ENCODE measurements at places on chromosomes 5 and 9.

DNA sequence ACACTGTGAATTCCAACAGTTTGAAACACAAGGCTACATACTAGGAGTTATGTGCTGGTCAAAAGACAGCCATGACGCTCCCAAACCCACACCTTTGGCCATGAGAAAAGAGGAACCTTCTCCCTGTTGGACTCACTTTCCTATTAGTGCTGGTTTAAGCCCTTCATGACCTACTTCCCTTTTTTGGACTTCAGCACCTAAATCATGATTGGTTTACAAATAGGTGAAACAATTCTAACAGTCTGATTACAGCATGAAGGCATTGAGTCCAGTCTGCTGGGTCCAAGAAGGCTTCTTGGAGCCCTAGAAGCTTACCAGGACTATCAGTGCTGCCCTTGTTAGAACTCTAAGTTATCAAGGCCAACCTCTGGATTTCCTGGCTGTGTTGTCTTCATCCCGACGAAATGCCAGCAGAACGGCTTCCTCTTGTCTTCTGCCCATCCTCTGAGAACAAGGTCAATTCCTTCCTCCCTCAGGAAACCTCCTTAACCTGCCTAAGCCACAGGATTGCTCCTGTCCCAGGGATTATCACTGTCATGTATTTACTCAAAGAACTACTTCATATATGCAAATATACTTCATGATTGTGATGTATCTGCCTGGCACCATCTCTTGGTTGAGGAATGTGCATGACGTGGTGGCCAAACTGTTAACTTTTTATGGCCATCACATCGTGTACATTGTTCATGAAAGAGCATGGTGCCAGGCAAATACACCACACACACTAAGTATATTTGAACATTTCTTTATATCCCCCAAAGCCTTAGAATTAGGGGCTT, 83.6 kb downstream of the ANKH start:
- no peak for DNase-seq

GRCh38 chr9:111599092-111599954, at the start of gene PTGR1:
PTGR1 (minus strand) TSS chr9:111599647; CDS start chr9:111597422, 2,225 bp downstream.
- DNase-seq: no peak

DNA sequence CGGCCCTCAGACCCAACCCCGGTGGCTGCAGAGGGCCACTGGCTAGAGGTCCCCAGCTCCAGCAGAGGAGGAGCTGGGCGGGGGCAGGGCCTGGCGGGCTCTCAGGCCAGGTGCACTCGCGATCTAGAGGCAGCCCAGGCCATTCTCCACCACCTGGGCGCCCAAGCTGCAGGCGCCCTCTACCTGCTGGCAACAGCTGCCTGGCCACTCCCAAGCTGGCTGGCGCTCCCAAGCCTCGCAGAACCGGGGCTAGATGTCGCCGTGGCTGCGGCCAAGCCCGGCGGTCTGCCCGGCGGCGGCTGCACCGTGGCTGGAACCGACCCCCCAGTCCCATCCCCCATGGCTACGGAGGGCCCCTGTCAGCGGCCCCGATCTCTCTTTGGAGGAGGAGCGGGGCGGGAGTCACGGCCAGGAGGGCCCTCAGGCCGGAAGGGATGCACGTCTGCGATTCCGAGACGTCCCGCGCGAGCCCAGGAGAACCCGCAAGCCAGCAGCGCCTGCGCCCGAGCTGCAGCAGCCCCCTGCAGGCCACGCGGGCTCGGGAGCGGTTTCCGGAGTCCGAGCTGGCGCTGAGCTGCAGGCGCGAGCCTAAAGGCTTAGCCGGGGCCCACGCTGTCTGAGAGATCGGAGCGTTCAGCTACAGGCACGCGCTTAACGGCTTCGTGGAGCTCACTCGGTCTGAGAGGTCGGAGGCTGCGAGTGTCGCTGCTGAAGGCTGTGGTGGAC, 44.3 kb upstream of the BICD2 start:
- peak; percentile 26 for DNase-seq

DNA sequence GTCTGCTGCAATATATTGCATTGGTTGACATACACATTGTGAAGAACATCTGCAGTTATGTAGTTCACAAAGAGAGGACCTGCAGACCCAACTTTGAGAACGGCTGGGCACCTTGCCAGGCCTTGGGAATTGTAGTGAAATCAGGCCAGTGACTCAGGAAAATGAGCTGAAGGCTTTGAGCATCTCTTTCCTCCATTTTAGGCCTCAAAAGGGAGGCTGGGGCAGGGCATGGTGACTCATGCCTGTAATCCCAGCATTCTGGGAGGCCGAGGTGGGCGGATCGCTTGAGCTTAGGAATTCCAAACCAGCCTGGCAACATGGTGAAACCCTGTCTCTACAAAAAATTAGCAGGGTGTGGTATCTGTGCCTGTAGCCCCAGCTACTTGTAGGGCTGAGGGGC, 1.4 kb upstream of the IPPK start:
- no peak for DNase-seq

DNA sequence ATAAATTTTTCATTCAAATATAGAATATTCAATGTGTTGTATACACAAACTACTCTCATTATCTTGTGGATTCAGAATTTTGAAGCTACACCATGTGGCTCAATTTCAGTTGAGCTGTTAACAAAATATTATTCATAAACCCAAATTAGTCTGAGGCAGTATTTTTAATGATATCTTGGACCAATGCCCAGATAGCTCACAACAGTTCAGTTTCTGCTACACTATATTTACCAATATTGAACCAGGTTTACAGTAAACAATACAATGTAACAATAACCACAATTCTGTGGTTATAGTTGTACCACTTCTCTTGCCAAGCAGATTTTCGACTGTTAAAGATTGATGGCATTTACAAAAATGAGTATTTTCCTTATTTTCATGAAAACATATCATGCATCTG, 99.9 kb downstream of the SSBP2 start:
- no peak for DNase-seq

GRCh38 chr9:120310035-120310434, 269.9 kb downstream of the CDK5RAP2 start:
- DNase-seq: no peak

DNA sequence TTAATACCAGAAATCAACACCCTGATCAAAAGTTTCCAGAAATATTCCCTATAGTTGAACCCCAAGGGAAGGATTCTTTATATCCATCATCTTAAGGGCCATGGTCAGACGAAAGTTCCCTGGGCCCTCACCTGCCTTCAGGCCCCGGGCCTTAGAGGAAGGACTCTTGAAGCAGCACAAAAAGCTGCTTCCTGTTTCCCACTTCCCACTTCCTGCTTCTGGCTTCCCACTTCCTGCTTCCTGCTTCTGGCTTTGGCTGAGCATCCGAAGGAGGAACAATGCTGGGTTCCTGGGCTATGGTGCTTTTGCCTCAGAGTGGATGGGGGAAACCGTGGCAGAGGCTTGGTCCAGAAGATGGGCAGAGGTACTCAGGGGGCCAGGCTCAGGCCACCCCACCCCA, 25.8 kb upstream of the DAP start:
- no peak for DNase-seq

DNA sequence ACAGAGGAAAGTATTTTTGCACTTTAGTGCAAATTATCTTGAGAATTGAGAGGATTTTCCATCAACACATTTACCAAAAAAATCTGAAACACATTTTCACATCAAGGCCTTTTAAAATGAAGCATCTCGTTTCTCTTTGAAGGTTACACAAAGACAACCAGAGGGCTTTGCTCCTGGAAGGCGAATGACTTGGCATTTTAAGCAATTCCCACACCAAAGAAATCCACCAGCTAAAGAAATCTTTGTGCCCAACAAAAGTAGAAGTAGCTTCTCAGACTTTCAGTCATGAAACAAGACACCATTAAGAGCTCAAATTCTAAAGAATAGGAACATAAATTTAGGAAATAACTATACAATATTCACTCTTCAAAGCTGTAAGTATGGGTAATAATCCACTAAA, 59.9 kb downstream of the HABP4 start:
- no peak for DNase-seq

- no peak for DNase-seq
Measured at GRCh38 chr5:32051796-32052195, 122.3 kb downstream of the GOLPH3 start.

DNA sequence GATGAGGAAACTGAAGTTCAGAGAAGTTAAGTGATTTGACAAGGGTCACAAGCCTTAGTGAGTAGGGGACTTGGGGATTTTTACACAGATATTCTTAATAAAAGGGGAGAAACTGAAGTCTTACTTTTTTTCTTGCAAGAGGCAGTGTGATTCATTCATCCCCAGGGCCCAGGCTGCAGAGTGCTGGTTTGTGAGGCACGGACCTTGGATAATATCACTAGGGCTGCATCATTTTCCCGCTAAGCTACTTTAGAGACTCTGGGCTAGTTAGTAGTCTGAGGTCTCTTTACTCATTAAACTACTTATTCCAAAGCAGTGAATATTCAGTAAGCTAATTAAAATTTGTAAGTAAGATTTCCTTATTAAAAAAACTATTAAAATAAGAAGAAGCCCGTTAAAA, 195.0 kb downstream of the PBX3 start:
- DNase-seq: no peak

DNA sequence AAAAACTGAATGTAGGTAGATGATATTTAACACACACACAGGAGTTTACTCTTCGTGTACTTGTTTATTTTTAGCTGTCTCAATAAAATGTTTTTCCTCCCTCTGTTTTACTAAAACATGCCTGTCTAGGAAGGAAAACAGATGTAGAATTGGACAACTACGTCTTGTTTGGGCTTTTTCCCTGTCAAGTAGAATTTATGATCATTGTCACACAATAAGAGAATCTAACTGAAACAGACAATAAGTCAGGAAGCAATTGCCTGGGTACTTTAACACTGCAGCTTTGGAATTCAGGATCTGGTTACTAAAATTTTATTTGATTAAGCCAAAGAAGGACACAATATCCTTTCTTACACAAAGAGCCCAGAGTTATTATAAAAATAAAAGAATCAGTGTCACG, 164.2 kb downstream of the ZDHHC21 start:
- DNase-seq: no peak
